Karpas-422 (cell line): ENCODE measurements at places on chromosomes 3 and 15. TPM values are rescaled to one million over a fixed set of nuclear protein-coding genes. Genes with fewer than 3 reads are reported as not detected.

Gene C3orf49
- not detected in 2 replicates for total RNA-seq

Gene SPESP1
- not detected in 2 replicates for total RNA-seq

Gene OR5K1
- total RNA-seq, result not detected in 2 replicates

Gene SERPINI1
- total RNA-seq, result 0.47 TPM in 1 of 2 replicates, not detected in the other

Gene ARHGAP11A
- total RNA-seq, result 22.2 and 35.5 TPM in 2 replicates

Gene ARHGEF26
- total RNA-seq, result not detected in 2 replicates

Gene SLC35A5
- total RNA-seq, result 17.1 and 87.4 TPM in 2 replicates

Gene DNAH12
- total RNA-seq, result 0.43 TPM in 1 of 2 replicates, not detected in the other

Gene FGF7
- total RNA-seq, result 0.71 TPM in 1 of 2 replicates, not detected in the other

Gene MAP6D1
- 1.2 and 10.8 TPM in 2 replicates for total RNA-seq

Gene SMCO1
- total RNA-seq, result not detected in 2 replicates

Gene CSNK1G1
- total RNA-seq, result 29.1 and 37.1 TPM in 2 replicates

Gene SAMD7
- not detected in 2 replicates for total RNA-seq

Gene STAB1
- total RNA-seq, result not detected in 2 replicates

Gene C3orf20
- total RNA-seq, result not detected in 2 replicates

Gene CYP1A2
- total RNA-seq, result not detected in 2 replicates
